ENCODE measurements at places on chromosomes 5 and 9.

- no peak for DNase-seq
Measured at GRCh38 chr5:31901807-31902530, 263.0 kb downstream of the PDZD2 start.

- DNase-seq: no peak
Measured at GRCh38 chr5:180370861-180371641, 17.9 kb upstream of the GFPT2 start.

- no peak for DNase-seq
Measured at GRCh38 chr5:40569546-40570270, 110.0 kb upstream of the PTGER4 start.

- DNase-seq: no peak
Measured at GRCh38 chr5:116722651-116723050, 148.0 kb upstream of the SEMA6A start.
